ENCODE measurements at places on chromosomes 13 and 19. TPM values are rescaled to one million over a fixed set of nuclear protein-coding genes. Genes with fewer than 3 reads are reported as not detected.

DNA sequence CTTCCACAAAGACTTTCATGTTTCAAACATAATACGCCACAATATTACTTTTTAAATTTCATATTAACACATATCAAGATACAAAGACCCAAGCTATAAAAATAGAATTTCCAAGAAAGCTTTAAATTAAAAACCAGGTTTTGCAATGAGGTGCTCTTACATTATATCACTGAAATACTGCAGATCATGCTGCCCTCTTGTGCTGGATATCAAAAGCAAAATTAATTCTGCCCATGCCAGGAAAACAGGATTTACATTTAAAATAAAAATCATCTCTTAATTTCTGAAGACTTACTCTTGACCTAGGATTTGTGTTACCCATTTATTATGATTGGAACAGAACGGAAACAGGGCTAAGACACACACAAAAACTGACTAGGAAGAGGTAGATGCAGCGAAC, 145.0 kb downstream of the ABCC4 start:
- no peaks in the 10 kb centered on the region for H3K27me3 ChIP-seq
- DNase-seq = no peak
- no peaks in the 10 kb centered on the region for H3K36me3 ChIP-seq
- H3K27ac ChIP-seq = no peak overlapping the region
- H3K4me3 ChIP-seq = no peak overlapping the region

GSX1 gene
- not detected for total RNA-seq

- H3K36me3 ChIP-seq = no peaks in the 10 kb centered on the region
- no peak overlapping the region for H3K4me3 ChIP-seq
- no peak overlapping the region for H3K27ac ChIP-seq
- DNase-seq = no peak
Measured at GRCh38 chr13:49410006-49410405, 33.9 kb downstream of the CAB39L start.

LRRC63 gene
- total RNA-seq = not detected

- peak; percentile 98 for DNase-seq
- H3K36me3 ChIP-seq = peaks cover 22% of the 10 kb centered on the region
- peaks cover 16% of the 10 kb centered on the region for H3K4me1 ChIP-seq
- peak within 1 kb of the TSS; percentile 99 for H3K4me3 ChIP-seq
- no peaks in the 10 kb centered on the region for H3K27me3 ChIP-seq
- peak within 1 kb of the TSS; percentile 73 for H3K27ac ChIP-seq
Measured at GRCh38 chr19:49665351-49666119, at the start of the genes BCL2L12 and IRF3. Gene BCL2L12, plus strand, starts transcription at chr19:49665933. Its CDS starts 760 bp downstream, at chr19:49666693. Gene IRF3, minus strand, starts transcription at chr19:49665857. Its CDS starts 1,019 bp downstream, at chr19:49664838.

DNA sequence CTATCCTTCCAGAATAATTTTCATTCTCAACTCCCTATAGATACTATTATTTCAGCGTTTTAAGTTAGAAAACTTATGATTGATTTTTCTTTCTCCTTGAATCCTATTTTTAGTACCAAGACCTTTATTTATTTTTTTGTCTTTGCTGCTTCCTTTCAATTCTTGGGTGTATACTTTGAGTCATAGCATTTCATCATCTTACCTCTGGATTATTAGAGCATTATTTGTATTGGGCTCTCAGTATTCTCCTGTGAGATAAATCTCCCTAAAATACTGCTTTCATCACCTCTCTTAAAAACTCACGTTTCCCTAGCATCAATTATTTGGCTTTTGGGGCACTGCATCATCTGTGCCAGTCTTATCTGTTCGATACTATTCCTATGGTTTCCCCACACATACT, 222.8 kb downstream of the POSTN start:
- H3K36me3 ChIP-seq = no peaks in the 10 kb centered on the region
- H3K27ac ChIP-seq = no peak overlapping the region
- H3K4me1 ChIP-seq = no peaks in the 10 kb centered on the region
- no peak for DNase-seq

KCNN4 gene
- total RNA-seq = 119 TPM

GRCh38 chr13:78649997-78650716, 8.8 kb downstream of the OBI1 start:
- DNase-seq = no peak
- peaks cover 12% of the 10 kb centered on the region for H3K4me1 ChIP-seq
- no peak overlapping the region for H3K4me3 ChIP-seq
- no peak overlapping the region for H3K27ac ChIP-seq
- H3K27me3 ChIP-seq = no peaks in the 10 kb centered on the region

GRCh38 chr19:2027361-2027760, 11.8 kb upstream of the BTBD2 start:
- H3K4me3 ChIP-seq = no peak overlapping the region
- no peak overlapping the region for H3K27ac ChIP-seq
- H3K36me3 ChIP-seq = no peaks in the 10 kb centered on the region

DNA sequence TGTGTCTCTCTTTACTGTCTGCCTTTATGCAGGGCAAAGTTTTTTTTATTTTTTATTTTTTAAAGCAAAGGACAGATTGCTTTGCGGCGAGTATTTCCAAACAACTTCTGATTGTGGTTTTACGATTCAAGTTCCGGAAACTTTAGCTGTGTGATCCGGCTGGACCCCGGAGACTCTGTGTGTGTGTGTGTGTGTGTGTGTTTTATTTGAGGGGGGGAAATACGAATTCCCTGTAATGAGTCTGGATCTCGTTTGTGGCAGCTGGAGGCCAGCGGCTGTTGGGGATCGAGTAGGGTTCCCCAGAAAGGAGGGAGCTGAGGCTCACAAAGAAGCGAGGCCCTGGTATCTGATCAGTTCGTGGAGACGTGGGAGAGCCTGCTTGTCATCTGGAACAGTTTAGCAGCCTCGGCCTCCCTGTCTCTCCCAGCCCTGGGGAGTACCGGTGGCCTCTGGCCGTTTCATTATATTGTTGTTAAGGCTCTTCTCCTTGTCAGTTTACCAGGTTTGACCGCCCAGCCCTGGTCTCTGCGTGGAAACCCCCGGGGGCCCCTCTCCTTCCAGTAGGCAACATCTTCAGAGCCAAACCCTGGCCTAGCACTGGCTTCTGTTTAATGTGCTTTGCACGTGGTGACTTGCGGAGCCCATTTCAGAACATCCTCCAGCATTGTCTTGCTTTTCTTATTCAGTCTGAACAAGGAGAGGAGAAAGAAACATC, 1.3 kb downstream of the FARP1 start:
- no peaks in the 10 kb centered on the region for H3K36me3 ChIP-seq
- peaks cover 23% of the 10 kb centered on the region for H3K27me3 ChIP-seq
- peaks cover 17% of the 10 kb centered on the region for H3K4me1 ChIP-seq
- H3K27ac ChIP-seq = no peak overlapping the region

DNA sequence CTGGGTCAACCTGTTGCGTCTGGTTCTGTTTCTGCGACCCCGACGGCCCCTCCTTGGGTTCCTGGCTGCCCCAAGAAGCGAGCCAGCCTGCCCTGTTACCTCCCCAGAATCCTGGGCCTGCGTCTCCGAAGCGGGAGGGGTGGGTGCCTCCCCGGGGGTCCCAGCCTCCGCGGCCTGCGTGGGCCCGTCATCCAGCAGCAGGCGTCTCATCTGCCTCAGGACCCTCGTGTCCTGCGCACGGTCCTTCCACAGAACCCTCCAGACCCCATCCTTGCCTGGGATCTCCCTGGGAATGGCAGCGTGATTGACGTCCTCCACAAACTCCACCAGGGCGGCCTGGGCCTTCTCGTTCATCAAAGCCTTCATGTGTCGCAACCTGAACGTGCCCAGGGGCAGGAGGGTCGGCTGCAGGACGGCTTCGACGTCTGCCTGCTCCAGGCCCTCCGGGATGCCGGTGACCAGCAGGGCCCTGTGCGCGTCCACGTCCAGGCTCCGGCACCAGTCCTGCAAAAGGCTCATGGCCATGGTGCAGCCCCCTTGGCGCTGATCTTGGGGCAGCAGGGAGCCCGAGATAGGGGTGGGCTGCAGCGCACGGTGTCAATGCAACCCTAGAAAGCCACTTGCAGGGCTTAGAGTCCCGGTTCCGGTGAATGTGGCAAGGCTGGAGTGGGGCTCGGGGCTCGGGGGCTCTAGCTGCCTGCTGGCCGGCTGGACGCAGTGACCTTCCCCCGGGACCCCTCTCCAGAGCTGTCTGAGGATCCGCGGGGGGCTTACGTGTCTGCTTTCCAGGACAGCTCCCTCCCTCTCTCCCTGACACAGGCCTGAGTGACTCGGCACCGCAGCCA, 504 bp downstream of the PNMA8B start:
- H3K4me1 ChIP-seq = peaks cover 27% of the 10 kb centered on the region
- no peaks in the 10 kb centered on the region for H3K36me3 ChIP-seq
- no peak for DNase-seq
- no peak overlapping the region for H3K4me3 ChIP-seq

GRCh38 chr19:33195645-33196347, 1.7 kb downstream of the LRP3 start:
- no peak for DNase-seq
- no peaks in the 10 kb centered on the region for H3K4me1 ChIP-seq
- no peak overlapping the region for H3K4me3 ChIP-seq
- H3K27ac ChIP-seq = no peak overlapping the region
- H3K27me3 ChIP-seq = peaks cover 3% of the 10 kb centered on the region
- H3K36me3 ChIP-seq = no peaks in the 10 kb centered on the region

ATP8B3 gene
- total RNA-seq = 5.1 TPM

GRCh38 chr19:58042495-58043340, 8.9 kb downstream of the ZSCAN1 start:
- no peaks in the 10 kb centered on the region for H3K36me3 ChIP-seq
- DNase-seq = no peak
- no peak overlapping the region for H3K4me3 ChIP-seq
- no peak overlapping the region for H3K27ac ChIP-seq
- no peaks in the 10 kb centered on the region for H3K4me1 ChIP-seq

Measured in B cell (primary cell).